ENCODE measurements at places on chromosomes 1 and 21.

- no peak for DNase-seq
Measured at GRCh38 chr1:98323906-98324358, 337.6 kb upstream of the SNX7 start.

DNA sequence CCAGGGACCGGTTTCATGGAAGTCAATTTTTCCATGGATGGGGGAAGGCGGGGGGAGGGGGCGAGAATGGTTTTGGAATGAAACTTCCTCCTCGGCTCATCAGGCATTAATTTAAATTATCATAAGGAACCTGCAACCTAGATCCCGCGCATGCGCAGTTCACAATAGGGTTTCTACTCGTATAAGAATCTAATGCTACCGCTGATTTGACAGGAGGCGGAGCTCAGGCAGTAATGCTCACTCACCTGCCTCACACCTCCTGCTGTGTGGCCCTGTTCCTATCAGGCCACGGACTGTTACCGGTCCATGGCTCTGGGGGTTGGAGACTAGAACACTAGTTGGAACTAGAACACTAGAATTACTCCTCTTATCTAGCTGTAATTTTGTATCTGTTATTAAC, 38.0 kb downstream of the PRRX1 start:
- DNase-seq = no peak

DNA sequence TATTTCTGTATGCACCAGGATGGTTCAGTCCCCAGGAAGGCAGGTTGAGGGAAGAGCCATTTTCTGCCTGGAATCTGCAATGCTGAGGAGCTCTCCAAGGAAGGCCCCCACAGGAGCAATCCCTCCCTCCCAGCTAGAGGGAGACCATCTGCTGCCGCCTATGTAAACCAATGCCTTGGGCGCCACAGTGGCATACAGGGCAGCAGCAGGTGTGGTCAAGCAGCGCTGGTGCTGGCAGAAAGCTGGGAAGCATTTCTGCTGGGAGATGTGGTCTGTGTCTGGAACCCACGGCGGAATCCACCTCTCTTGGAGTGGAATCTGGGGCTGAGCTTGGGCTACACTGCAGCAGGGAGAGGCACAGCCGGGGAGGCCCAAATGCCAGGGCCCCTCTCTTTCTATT, 283.3 kb downstream of the RRAGC start:
- no peak for DNase-seq

DNA sequence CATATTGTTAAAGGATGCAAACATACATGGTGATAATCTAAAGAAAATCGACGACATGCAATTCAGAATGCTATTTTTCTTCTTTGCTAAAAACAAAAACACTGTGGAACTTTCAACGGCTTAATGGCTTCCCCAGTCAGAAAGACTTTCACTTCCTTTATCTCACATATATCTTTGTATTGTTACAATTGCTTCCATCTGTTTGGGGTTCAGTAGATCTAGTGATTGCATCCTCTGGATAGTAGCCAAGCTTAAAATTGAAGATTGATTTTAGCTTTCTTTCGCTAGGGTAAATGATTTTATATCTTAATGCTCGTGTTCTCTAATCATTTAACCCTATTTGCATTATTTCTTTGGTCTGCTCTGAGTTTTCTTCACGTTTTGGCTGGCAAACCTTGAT, 31.8 kb upstream of the ADAMTS1 start:
- DNase-seq = no peak

DNA sequence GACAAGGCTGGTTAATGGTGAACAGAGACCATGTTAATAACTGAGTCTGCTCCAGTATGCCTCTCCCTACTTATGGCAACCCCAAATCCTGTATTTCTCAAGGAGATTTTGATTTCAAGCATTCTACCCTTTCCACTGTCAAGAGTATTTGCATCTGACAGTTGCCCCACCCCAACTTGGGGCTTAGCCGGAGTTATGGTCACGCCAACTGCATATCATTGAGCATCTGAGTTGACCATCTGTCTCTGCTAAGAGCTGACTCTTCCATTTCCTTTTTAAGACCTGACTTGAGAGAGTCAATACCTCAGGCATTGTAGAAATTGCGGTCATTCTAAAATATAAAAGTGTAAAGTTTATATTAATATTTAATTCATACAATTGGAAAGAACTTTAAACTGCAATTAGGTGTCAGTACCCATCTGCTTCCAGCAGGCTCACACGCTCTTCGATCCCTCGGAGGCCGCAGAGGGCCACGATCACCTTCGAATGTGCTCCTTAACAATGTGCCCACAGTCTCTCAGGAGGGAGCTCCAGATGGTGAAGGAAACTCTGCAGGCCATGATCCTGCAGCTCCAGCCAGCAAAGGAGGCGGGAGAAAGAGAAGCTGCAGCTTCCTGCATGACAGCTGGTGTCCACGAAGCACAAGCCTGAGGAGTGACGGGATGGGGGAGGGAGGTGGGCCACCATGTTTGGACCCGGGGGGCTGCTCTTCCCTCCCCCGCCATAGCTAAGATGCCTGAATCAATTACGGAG, 409.8 kb downstream of the DISC1 start:
- DNase-seq = no peak

DNA sequence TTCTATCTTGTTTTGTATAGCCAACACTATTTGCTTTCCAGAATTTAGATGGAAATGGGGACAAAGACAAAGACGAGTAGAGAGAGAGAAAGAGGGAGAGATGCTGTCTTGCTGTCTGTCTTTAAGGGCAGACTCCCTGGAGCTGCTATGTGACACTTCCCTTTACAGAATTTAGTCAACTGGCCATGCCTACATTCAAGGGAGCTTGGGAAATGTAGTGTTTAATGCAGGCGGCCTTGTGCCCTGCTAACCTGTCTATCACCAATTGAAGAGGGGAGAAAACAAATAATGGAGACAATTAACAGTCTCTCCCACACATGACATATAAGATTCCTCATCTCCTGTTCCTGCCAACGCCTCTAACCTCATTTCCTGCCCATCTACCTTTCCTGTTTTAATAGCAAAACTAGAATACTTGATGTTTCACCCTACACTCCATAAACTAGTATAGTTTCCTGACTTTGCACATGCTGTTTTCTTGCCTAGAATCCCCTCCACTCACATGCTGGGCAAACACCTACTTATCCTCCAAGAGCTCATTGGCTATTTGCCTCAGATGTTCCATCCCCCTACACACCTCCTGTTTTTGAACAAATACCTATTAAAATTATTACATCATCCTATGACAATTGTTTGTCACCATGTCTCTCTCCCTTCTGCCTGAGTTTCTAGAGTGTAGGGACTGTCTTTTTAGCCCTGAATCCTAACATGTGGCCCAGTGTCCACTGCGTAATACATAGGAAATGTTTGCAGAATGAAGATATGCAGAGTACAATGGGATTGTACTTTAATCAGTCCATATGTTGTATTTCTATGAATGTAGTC, 117.2 kb downstream of the SLC25A24 start:
- no peak for DNase-seq

DNA sequence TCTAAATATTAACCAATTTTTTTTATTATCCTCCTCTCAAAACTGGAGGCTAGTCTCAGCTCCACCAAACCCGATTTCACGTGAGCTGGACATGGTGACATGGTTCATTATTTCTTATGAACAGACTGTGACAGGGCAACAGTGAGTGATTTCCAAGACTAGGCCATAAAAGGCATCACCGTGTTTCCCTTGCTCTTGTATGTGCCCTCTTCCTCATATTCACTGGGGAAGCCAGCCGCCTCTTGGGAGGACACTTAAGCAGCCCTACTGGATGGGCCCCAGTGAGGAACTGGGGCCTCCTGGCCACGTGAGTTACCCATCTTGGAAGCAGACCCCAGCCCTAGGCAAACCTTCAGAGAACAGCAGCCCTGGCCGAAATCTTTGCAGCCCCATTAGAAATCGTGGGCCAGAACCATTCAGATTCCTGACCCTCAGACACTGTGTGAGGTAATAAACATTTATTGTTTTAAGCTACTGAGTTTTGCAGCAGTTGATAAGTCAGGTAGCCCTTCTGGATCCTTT, 105.0 kb downstream of the GALNT2 start:
- DNase-seq = no peak

DNA sequence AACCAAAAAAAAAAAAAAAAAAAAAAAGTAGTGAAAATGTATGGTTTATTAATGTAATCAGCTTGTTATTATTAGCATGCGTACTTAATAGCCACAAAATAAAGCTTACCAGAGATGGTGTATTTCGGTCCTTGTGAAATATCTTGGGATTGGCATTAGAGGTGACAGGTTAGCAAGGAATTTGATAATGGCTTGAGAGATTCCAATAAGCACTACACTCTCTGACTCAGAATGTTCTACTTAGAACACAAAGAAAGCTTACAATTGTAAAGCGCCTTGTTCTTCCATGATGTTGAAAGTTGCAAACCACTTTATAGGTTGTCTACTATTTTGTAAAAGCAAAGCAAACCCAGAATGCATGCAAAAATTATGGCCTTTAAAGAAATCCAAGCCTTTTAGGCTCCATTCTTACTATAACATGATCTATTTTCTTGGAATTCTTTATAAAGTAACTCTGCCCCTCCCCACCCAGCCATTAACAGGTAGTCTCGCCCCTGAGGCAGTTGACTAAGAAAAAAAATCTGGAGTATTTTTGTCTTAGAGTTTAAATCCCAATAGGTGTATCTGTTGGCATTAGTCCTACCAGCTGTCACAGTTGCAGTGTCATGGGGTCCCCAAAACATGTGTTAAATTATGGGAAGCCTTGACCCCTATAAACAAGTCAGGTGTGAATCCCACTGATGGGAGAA, 129.2 kb downstream of the DHRS3 start:
- no peak for DNase-seq

DNA sequence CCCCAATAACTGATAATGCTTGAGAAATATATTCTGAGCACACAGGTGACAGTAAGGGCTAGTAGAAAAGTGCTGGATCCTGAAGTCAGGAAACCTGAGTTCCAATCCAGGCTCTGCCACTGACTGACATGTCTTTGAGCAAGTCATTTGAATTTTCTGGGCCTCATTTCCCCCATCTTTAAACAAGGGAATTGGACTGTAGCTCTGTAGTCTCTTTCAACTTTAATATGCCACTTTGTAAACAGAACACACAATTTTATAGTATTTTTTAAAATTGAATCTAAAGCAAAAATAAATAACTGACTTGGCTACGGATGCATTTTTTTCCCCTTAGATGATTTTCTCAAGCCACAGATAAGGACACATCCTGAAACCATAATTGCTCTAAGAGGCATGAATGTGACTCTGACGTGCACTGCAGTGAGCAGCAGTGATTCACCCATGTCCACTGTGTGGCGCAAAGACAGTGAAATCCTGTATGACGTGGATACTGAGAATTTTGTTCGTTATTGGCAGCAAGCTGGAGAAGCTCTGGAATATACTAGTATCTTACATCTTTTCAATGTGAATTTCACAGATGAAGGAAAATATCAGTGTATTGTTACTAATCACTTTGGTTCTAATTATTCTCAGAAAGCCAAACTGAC, 37.0 kb downstream of the LRIG2 start:
- DNase-seq = no peak

DNA sequence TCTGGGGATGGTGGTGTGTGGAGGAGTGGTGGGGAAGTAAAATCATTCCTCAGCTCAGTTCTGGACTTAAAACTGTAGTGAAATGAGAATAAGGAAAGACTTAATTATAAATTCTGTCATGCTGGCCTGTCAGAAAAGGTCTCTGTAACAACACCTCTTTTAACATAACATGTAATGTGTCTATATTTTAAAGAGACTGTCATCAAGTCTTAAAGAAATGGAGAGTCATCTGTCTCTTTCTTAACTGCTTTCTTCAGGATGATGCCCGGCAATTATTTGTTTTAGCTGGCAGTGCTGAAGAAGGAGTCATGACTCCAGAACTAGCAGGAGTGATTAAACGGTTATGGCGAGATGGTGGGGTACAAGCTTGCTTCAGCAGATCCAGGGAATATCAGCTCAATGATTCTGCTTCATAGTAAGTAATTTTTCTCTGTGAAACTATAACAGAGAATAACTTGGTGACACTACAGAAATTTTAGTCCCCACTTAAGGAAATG, 30.6 kb downstream of the GNAI3 start:
- no peak for DNase-seq

GRCh38 chr21:41403331-41403730, 22.7 kb upstream of the MX1 start:
- DNase-seq = no peak

DNA sequence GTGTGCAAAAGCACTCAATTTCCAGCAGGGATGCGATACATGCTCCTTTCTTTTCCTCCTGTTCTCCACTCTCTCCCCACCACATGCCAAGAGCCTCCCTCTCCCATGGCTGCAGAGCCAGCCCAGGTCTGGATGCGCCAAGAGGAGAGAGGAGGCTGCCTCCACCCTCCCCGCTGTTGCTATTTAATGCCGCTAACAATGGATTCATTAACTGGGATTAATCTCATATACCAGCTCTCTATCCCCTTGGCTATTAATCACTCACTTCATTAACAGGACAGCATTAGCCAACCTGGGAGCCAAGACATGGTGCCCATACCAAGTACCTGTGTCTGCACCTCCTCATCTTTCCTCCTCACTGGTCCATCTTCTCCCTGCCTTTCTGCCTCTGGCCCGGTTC, 49.1 kb upstream of the SCMH1 start:
- no peak for DNase-seq

DNA sequence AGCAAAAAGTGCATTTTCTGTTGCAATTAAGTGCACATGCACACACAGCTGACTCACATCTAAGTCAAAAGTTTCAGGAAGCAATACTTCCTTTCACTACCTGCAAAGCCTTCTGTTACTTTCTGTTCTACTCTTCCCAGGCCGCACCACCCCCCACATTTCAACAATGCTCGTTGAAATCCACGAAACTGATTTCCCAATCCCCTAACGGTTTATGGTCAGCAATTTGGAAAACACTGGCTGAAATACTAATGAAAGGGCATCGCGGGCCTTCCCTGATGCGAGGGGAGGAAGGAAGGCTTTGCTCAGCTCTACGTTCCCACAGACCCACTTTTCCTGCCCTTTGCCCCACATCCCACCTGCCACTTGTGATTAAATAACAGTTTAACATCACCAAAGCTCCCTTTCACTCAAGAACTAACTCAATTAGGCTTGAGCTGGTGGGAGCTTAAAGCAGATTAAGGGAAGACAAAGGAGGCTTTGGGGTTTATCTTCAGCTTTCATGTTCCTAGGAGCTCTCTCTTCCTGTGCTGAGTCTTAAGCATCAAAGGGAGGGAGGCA, 243.2 kb upstream of the RAB4A start:
- DNase-seq = no peak

DNA sequence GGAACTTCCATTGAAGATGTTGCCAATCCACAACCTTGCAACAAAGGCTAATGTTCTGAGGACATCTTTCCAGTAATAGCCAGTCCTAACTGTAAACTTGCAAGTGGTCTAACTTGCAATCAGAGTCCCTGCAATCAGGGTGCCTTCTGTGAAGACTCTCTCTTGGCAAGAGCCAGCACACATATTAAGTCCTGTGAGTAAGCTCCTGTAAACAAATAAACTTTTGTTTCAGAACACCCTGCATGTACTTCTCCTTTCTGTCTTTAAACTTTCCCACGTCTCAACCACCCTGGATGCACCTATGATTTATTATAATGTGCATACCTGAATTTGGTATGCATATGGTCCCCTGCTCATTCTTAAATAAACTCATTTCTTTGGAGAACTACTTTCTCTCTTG, 9.1 kb downstream of the GBP7 start:
- no peak for DNase-seq
